ENCODE measurements at places on chromosomes 3 and 15.

DNA sequence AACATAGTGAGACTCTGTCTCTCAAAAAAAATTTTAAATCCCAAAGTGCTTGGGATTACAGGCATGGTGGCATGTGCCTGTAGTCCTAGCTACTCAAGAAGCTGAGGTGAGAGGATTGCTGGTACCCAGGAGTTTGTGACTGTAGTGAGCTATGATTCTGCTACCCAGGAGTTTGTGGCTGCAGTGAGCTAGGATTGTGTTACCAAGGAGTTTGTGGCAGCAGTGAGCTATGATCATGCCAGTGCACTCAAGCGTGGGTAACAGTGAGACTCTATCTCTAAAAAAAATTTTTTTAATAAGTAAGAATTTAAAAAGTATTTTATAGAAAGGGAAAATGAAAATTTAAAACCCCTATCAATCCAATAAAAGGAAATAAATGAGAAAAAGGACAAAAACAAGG is 69.5 kb downstream of the FAIM start:
- no peak for DNase-seq

DNA sequence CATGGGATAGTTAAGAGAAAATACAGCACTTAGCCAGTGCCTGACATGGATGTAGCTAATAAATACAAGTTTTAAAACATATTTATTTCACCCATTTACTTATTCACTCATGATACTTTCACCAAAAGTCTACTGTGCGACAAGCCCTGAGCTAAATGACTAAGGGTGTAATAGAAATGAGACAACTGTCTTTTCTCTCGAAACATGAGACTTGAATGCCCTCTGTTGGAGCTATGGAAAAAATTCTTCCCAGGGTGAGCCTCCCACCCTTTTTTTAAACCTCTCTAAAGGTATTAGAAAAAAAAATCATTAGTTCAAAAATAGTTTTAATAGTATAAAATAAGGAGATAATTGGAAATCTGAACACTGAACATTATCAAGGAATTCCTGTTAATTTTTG is 24.3 kb upstream of the RPL14 start:
- DNase-seq: no peak

GRCh38 chr3:160226026-160226907 is 1.0 kb downstream of the C3orf80 start:
- DNase-seq: no peak

DNA sequence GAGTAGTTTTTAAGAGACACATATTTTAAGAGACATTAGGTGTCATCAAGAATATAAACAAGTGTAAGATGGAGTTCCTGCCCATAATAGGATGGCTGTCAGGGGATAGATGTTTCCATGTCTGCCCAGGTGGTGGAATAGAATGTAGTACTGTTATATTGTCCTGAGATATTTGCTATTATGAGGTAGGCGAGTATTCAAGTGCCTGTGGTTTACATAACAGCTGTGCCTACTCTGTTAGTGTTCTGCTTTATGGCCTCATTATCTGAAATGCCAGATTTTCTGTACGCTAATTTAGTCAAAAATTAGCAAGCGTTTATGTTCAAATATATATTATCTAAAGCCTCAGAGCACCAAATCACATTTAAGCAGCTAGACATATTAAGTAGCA is 360.2 kb upstream of the ROPN1 start:
- no peak for DNase-seq

DNA sequence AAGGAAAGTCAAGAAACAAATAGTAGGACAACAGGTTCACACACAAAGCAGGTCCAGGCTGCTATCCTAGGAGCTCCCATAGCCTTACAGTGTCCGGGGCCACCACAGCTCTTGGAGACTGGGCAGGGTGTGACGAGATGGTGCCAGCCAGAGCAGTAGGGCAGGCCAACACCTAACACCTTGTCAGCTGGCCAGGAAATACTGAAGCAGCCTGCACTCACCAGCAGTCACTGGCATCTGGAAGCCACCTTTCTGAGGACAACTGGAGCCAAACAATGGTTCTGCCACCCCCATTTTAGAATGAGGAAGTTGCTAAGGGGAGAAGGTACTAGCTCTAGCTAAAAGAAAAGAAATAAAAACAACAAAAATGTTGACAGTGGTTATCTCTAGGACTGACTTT is 47.2 kb downstream of the CCDC12 start:
- DNase-seq: no peak

DNA sequence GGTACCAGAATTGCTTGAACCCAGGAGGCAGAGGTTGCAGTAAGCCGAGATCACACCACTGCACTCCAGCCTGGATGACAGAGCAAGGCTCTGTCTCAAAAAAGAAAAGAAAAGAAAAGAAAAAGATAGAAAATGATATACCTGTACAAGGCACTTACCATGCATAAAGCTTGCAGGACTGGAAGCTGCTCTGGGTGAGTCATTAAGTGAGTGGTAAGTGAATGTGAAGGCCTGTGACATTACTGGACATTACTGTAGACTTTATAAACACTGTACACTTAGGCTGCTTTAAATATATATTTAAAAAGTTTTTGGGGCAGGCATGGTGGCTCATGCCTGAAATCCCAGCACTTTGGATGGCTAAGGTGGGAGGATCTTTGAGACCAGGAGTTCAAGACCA is 99.2 kb downstream of the SLMAP start:
- no peak for DNase-seq

- DNase-seq: no peak
Measured at GRCh38 chr3:132911741-132912415, 126.3 kb upstream of the TMEM108 start.

DNA sequence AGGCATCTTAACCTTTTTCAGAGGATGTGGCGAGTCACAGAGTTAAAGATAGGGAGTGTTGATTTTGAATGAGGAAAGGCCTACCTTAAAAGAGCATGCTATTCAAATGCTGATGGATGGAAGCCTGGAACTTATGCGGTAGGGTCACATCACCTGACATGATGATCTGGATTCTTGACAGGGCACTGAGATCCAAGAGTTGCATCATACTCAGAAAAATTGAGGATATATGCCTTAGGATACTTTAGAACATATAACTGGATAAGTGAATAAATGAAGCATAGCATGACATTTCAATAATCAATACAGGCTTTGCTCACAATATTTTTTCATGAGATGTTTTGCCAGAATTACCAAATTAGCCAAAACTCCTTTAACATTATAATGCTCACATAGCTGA is 20.1 kb upstream of the SECISBP2L start:
- no peak for DNase-seq
